ENCODE measurements at places on chromosomes 7 and 10.

DNA sequence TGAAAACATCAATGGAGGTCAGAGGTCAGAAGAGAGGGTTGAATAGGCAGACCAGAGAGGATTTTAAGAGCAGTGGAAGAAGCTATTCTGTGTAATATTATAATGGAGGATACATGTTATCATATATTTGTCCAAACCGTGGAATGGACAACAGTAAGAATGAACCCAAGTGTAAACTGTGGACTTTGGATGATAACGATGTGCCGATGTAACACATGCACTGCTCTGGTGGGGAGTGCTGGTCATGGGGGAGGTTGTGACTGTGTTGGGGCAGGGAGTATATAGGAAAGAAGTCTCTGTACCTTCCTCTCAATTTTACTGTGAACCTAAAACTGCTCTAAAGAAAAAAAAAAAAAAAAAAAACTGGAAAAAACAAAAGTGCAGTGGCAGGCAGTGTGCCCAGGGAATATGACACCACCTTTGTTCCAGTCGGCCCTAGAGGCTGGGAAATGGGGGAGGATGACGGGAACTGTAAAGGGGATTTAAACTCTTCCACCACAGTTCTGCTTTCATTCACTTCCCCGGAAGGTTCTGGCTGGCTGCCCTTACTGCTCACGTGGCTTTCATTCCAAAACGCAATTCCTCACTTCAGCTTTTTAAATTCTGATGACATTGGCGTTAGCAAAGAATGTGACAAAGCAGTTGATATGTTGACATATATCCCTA is 113.7 kb upstream of the ANKRD1 start:
- no peak for DNase-seq

GRCh38 chr10:20265146-20265545 is 448.9 kb downstream of the PLXDC2 start:
- DNase-seq, result no peak

DNA sequence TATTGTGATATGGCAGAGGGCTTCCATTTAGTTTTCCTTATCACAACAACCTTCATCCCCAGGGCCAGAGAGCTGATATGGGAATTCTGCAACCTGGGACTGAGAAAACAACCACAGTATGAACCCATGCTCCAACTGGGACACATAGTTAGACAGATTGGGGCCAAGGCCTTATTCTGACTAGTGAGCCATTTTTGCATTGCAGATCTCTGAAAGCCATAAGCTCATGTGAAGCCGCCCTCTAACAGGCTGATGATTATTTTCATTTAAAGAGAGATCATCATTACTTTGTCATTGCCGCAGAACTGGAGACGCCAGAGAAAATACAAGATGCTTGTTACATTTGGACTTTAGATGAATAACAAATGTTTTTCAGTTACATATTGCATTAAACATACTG is 791.7 kb upstream of the POM121L12 start:
- no peak for DNase-seq

GRCh38 chr10:114376523-114376922 is 27.8 kb downstream of the AFAP1L2 start:
- DNase-seq, result no peak

DNA sequence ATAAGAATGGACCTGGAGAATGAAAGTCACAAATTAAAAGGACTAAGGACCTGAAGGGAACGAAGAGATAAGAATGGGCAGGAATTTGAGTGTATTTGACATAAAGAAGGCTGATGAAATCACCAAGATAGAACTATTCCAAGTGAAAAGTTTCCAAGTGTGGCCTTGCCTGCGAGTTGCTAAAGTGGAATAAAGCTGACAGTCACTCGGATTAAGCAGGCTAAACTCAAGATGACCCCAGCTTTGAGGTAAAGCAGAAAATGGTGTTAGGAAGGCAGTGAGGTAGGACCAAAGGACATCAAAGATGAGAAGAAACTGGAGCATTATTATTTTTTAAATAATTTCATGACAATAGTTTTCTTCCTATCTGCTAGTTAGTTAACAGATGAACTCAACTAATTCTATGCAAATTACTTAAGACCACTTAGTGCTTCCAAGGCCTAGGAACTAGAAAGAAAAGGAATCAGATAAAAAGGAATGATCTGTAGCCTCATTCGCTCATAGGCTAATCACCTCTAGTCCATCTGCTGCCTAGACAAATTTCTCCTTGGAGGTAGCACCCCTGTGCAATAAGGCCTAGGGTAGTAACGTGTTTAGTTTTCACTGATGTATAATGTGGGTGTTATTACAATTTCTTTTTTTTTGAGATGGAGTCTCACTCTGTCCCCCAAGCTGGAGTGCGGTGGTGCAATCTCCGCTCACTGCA is 34.5 kb downstream of the EZH2 start:
- no peak for DNase-seq

DNA sequence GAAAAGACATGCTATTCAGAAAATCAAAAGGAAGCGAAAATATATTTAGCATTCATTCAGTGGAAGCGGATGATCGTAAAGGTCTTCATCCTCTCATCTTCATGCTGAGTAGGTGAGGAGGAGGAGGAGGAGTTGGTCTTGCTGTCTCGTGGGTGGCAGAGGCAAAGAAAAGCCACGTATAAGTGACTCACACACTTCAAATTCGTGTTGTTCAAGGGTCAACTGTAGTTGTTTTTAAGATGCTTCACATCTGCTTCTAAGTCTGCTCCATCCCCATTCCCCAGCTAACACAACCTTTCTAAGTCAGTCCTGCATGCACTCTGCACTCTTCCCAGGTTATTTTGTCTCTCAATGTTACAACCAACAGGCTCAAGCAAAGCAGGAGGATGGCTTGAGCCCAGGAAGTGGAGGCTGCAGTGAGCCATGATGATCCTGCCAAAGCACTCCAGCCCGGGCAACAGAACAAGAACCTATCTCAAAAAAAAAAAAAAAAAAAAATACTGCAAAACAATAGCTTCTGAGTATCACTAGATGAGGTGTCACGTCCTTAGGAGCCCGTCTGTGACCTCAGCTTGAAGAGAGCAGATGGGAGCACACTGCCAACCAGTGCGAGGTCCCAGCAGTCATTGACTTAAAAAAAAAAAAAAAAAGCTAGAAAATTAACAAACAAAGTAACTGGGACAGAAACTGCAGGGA is 70.5 kb downstream of the SFMBT2 start:
- no peak for DNase-seq

- no peak for DNase-seq
Observed at GRCh38 chr7:88317422-88317821, 10.7 kb upstream of the STEAP4 start.

- DNase-seq, result peak; percentile 50
Observed at GRCh38 chr10:49398000-49398861, 2.3 kb upstream of the DRGX start.

- no peak for DNase-seq
Observed at GRCh38 chr10:89916468-89917215, 215.3 kb downstream of the KIF20B start.

DNA sequence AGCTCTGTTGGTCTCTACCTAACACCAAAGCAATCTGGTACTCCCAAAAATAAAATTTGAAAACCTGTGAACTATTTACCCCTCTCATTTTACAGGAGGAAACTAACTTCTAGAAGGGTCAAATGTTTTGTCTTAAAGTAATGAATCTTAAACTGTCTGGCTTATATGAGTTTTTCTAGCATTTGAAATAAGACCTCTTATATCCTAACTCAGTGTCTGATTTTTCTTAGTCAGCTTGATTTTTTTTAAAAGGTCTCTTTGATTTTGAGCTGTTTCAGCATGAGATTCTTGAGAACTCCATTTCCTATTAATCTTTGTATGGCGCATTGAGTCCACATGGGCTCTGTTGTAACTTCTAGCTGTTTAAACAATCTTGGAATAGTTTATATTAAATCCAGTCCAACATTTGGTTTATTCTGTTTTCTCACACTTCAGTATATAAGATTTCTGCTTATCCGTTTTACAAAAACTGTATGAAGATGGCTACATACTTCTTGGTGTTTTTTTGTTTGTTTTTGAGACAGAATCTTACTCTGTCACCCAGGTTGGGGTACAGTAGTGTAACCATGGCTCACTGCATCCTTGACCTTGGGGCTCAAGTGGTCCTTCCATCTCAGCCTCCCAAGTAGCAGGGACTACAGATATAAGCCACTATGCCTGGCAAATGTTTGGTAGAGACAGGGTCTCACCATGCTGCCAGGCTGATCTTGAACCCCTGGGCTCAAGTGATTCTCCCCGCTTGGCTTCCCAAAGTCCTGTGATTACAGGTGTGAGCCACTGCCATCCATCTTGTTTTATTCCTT is 91.1 kb downstream of the PPP1R9A start:
- no peak for DNase-seq

DNA sequence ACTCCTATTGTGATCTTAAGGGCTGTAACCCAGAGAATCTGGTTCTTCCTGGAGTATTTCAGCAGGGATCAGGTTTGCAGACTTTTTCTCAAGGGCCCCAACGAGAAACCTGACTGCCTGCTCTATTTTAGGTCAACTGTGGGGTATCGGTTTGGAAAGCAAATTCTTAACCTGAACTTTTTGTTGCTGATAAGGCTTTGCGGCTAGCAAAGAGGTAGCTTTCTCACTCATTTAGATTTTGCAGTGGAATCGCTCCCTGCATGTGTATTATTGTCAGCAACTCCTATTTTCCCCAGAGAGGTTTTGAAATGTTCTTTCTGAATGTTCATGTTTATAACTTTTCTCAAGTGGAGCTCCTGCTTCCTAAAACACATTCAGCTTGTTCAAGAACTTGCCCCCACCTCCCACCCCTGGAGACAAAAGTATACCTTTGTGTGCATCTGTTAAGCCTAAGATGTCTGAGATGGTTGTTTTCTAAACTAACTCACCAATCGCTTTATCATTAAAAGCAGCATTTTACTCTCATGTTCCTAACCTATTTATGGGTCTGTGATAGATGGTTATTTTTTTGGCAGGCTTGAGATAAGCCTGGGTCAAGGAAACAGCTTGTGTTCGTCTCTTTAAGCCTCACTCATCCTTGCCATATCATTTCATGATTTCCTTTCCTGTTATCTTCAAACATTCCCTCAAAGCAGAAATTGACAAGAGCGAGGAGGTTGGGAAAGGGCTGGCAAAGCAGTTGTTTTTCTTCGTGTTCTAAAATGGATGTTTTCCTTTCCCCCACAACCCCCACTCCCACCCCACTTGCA is 129.8 kb downstream of the BAMBI start:
- DNase-seq, result no peak

DNA sequence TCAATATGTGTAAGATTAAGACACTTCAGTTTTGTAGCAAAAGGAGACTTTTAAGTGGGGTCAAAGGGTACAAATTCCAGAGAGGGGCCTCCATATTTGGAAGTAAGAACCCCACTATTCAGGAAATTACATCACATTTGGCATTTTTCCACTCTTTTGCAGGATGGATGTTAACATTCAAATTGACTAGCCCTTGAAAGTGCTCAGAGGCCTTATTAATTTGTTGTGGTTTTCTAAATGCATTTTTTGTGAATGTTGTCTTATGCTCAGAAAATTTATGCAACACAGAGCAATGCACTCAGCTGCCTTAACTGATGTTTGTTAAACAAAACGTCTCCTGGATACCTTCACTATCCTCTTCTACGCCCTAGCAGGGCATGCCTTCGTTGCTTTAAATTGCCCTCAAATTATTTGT is 50.9 kb upstream of the PDLIM1 start:
- DNase-seq, result no peak

DNA sequence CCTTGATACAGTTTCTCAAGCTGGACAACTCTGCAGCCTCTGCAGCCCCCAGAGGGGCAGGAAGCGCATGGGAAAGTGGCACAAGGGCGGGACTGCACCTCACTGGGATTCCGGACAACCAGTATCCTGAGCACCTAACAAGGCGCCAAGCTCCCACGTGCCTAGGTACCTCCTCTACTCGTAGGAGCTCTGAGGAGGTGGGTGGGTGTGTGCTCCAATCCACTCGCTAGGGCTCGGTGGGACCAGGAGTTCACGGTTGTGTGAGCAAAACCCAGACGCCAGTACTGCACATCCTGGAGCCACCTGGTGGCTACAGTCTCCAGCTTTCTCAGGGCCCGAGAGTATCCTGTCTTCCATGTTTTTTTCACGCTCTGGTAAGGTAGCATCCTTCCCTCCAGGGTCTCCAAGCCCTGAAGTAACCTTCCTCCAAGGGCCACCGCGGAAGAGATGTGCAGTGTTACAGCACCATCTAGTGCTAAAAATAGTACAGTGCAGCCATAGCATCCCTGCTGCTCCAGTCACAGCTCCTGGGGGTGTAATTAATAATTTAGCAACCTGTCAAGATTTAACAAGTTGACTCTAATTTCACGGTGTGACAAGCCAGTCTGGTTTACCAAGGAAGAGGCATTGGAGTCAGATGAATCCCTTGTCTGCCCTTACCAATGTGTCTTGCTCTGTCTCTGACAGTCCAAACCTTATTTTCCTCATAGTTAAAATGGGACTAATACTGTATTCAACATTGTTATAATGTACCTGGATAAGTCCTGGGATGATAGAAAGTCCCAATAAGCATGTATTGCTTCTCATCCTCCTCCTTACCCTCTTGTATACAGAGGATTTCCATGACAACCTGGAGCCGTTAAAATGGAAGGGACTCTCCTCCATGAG is 70.4 kb downstream of the HERPUD2 start:
- DNase-seq, result peak; percentile 49

- no peak for DNase-seq
Observed at GRCh38 chr10:8289186-8289924, 234.9 kb downstream of the GATA3 start.

GRCh38 chr7:95871075-95871848 is 98.9 kb downstream of the DYNC1I1 start:
- peak; percentile 51 for DNase-seq
